ENCODE measurements at places on chromosomes 16 and 17.

GRCh38 chr17:8212312-8213180 is 2.2 kb upstream of the AURKB start:
- no peak for DNase-seq

DNA sequence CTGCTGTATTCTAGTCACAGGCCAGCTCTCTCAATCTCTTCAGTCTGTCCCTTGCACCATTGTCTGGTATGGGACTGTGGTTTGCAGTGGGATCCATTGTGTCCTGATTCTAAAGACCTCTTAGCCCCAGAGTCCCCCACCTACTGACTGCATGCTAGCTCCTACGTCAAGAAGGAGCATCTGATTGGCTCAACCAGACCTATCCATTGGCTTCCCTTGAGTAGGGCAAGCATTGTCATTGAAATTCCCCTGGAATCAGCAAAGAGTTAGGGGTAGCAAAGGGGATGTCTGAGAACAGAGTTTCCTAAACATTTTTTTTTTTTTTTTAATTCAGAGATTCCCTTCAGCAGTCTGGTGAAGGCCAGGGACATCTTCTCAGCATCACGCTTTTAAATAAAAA is 175.3 kb upstream of the MPHOSPH6 start:
- no peak for DNase-seq

- DNase-seq, result no peak
These were observed 18.3 kb upstream of the GNA13 start for GRCh38 chr17:65074778-65075250.

- no peak for DNase-seq
These were observed 447.0 kb downstream of the SOX9 start for GRCh38 chr17:72567774-72568173.

GRCh38 chr16:87723226-87723623 is 42.6 kb downstream of the KLHDC4 start:
- DNase-seq, result no peak

DNA sequence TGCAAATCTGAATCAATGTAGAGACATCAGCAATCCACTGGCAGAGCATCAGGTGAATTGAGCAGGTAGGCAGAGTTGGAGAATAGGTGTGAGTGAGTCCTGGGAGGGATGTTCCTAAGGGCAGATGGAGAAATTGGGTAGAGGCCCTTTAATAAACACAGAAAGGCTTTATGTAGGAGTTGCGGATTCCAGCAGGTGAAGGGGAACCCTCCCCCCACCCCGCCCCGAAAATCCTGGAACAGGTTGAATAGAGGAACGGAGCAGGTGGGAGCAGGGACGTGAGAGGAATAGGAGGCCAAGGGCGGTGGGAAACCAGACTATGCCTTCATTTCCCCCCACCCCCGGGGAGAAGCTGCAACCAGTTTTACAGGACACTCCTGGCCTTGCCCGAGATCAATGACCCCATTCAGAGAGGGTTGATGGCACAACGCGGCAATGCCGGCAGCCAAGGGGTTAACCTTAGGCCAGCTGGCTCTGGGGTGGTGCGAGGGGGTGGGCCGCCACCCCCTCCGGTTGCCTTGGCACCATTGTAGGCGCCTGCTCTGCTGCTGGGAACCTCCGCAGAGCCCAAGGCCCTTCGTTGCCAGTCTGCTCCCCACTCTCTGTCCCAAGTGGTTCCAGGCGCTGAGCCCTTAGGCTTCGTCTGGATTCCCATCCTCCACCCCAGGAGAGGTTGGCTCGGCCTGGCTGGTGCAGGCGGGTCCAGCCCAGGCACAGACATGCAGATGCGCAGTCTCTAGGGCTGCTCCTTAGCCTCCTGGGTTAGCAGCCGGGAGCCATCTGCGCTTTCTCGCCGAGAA is 814 bp upstream of the RUNDC3A start:
- DNase-seq, result peak; percentile 81

DNA sequence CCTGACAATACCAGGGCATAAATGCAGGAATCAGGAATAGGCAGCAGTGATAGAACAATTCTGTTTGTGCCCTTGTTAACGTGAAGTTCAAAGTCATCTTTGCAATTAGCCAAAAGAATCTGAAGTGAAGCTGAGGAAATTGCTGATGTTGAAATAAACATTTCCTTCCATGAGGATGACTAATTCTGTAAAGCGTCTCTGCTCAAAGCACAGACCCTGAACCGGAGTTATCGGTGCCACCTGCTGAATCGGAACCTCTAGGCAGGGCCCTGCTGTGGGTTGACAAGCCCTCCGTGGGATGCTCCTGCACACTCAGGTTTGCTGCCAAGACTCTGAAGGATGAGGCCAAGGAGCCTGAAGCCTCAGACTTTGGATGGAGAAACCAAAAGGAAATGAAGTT is 37.0 kb upstream of the CDH1 start:
- DNase-seq, result no peak

DNA sequence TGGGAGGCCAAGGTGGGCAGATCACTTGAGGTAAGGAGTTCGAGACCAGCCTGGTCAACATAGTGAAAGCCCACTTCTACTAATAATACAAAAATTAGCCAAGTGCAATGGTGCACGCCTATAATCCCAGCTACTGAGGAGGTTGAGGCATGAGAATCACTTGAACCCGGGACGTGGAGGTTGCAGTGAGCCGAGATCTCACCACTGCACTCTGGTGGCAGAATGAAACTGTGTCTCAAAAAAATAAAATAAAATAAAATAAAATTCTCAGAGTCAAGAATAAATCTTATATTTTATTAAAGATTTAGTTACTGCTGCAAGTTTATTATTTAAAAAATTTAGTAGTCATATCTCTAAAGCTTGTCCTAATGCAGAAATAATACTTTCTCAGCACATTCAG is 29.7 kb downstream of the ARL4D start:
- DNase-seq, result no peak

DNA sequence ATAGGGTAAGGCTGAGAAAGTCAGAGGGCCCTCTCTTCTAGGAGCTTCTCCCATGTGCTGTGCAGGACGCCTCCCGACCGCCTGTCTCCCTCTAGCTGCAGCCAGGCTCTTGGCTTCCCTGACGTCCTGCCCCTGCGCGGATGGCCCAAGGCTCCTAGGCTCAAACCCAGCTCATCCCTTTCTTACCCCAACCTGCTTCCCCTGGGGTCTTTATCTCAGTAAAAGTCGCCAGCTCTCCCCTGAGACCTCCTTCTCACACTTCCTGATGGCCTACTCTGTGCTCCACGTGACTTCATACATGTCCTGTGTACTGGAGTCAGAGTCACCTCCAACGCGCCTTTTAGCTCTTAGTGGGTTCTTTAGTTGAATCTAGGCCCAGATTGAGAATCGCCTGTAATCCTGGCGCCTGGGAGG is 1.1 kb upstream of the ZNF747 start:
- DNase-seq, result peak; percentile 93
